ENCODE measurements at places on chromosomes 7 and 10. TPM values are rescaled to one million over a fixed set of nuclear protein-coding genes. Genes with fewer than 3 reads are reported as not detected.

AKR1C8 gene
- not detected for total RNA-seq

ZNF487 gene
- 3.9 TPM for total RNA-seq

TDRD1 gene
- not detected for total RNA-seq

MINPP1 gene
- total RNA-seq: 53.0 TPM

GPRIN2 gene
- total RNA-seq: not detected

TFR2 gene
- total RNA-seq: 0.44 TPM

FAM131B gene
- total RNA-seq: 1.1 TPM

Measured in placental pericyte (primary cell).